ENCODE measurements at places on chromosomes 6 and 20.

GRCh38 chr20:25288291-25289181 lies 40.7 kb downstream of the PYGB start:
- no peak for DNase-seq

GRCh38 chr6:94651239-94651638 lies 926.1 kb upstream of the MANEA start:
- no peak for DNase-seq

GRCh38 chr6:109610590-109610989 lies 80.4 kb downstream of the AK9 start:
- no peak for DNase-seq

- no peak for DNase-seq
Observed at GRCh38 chr20:17771206-17772004, 71.6 kb downstream of the BANF2 start.

DNA sequence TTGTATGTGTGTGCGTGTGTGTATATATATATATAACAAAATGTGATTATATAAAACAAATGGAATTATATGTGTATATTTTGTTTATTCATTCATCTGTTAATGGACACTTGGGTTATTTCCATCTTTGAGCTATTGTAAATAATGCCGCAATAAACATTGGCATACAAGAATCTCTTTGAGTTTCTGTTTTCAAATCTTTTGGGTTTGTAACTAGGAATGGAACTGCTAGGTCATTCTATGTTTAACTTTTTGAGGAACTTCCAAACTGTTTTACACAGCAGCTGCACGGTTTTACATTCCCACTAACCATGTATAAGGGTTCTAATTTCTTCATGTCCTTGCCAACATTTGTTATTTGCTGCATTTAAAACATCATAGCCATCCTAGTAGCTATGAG lies 39.9 kb upstream of the TGM2 start:
- DNase-seq = no peak

DNA sequence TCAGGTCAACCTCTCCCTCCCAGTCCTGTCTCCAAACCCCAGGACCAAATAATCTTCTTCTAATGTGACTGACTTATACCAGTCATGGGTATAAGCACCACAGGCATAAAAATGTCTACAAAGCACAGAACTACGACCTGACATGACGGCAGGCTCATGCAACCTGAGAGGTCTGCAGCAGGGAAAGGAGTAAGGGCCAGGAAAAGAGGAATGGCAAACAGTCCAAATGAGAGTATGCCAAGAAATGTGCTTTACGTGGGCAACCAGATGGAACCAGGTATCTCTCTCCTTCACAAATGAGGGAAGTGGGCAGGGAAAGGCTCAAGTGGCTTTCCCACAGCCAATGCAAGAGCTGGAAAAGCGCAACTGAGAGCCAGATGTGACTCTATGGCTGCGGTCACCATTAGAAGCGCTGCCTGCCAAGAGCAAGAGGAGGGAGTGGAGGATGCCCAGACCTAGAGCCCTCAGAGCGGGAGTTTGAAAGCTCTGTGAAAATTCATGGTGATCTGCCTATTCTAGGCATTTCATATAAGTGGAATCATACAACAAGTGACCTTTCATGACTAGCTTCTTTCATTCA lies 6.0 kb downstream of the APMAP start:
- DNase-seq = no peak

Measured in hematopoietic multipotent progenitor cell treated with erythropoietin and hydrocortisone succinate and interleukin-3 and kit ligand, for 15 days (in vitro differentiated cells).